Activated naive CD4-positive, alpha-beta T cell treated with anti-CD3 and anti-CD28 coated beads, Interleukin-2, amount 50 U/mL, for 72 hours (primary cell): ENCODE measurements at places on chromosomes 13 and 19. TPM values are rescaled to one million over a fixed set of nuclear protein-coding genes. Genes with fewer than 3 reads are reported as not detected.

GJB2 gene
- total RNA-seq: 1.5 TPM

S1PR5 gene
- 0.23 TPM for total RNA-seq

FXYD3 gene
- not detected for total RNA-seq

ZNF565 gene
- 2.6 TPM for total RNA-seq

CGB5 gene
- total RNA-seq: not detected

KLK15 gene
- not detected for total RNA-seq

SIGLEC10 gene
- total RNA-seq: 0.32 TPM

WDR88 gene
- not detected for total RNA-seq

PCP2 gene
- total RNA-seq: 1.8 TPM

SPACA4 gene
- not detected for total RNA-seq

ZNF560 gene
- total RNA-seq: not detected

KIR2DL4 gene
- not detected for total RNA-seq

EBI3 gene
- total RNA-seq: 1.4 TPM

APOC4 gene
- total RNA-seq: not detected

ATP4A gene
- total RNA-seq: not detected

LGALS14 gene
- total RNA-seq: 5.1 TPM

EDNRB gene
- total RNA-seq: not detected

SERTAD3 gene
- total RNA-seq: 23.4 TPM

TMEM221 gene
- total RNA-seq: not detected

MAB21L1 gene
- not detected for total RNA-seq

IGFL2 gene
- total RNA-seq: 1.0 TPM

CDX2 gene
- not detected for total RNA-seq

NLRP8 gene
- not detected for total RNA-seq

CEACAM4 gene
- total RNA-seq: not detected

SLC7A9 gene
- not detected for total RNA-seq

GPC6 gene
- total RNA-seq: not detected

ZIM2 gene
- not detected for total RNA-seq

STOML3 gene
- not detected for total RNA-seq

SHD gene
- not detected for total RNA-seq

ZNF229 gene
- total RNA-seq: 1.2 TPM

KLK2 gene
- total RNA-seq: 1.5 TPM

RNF17 gene
- 0.54 TPM for total RNA-seq

C19orf33 gene
- not detected for total RNA-seq

FCGBP gene
- total RNA-seq: 4.6 TPM

CXCL17 gene
- not detected for total RNA-seq

PPP5C gene
- 73.6 TPM for total RNA-seq

PDX1 gene
- not detected for total RNA-seq

CBY2 gene
- not detected for total RNA-seq

LAIR1 gene
- 2.9 TPM for total RNA-seq

CYP2A7 gene
- not detected for total RNA-seq

TNFSF9 gene
- total RNA-seq: 0.43 TPM

ZNF418 gene
- total RNA-seq: 3.1 TPM

ZIC2 gene
- 0.10 TPM for total RNA-seq

ZNF350 gene
- 8.7 TPM for total RNA-seq

MEIS3 gene
- total RNA-seq: not detected

LIN37 gene
- total RNA-seq: 25.0 TPM

FGF22 gene
- total RNA-seq: not detected

SYCN gene
- total RNA-seq: not detected

ZSCAN1 gene
- total RNA-seq: not detected

IGSF23 gene
- total RNA-seq: not detected

RFPL4AL1 gene
- not detected for total RNA-seq

ZNF799 gene
- total RNA-seq: 6.2 TPM

ZNF714 gene
- total RNA-seq: 19.0 TPM
